M059J (cell line): ENCODE measurements at places on chromosomes 5 and 9. TPM values are rescaled to one million over a fixed set of nuclear protein-coding genes. Genes with fewer than 3 reads are reported as not detected.

ZFP37 gene
- total RNA-seq = 1.4 and 3.1 TPM in 2 replicates

JAKMIP2 gene
- 1.1 and 2.3 TPM in 2 replicates for total RNA-seq

LRRC19 gene
- total RNA-seq = not detected in 2 replicates

GRCh38 chr9:115715666-115716065 is 437.9 kb upstream of the PAPPA start:
- no peak for DNase-seq

DNA sequence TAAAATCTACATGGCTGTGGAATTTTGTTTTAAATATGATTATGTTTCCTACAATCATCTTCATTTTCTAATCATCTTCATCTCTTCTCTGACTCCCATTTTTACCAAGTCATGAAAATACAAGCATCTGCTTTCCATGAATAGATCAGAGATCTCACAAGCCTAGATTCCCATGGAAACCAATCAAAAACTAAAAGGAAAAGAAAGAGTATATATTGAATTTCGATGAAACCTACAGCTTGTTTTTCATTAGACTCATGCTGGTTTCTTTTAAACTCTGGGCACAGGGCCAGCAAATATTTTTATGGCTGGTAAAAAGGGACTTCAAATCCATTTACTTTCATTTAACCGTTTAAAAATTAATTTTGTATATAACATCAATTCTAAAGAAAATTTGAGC is 51.2 kb downstream of the INVS start:
- DNase-seq = peak; percentile 27

DNA sequence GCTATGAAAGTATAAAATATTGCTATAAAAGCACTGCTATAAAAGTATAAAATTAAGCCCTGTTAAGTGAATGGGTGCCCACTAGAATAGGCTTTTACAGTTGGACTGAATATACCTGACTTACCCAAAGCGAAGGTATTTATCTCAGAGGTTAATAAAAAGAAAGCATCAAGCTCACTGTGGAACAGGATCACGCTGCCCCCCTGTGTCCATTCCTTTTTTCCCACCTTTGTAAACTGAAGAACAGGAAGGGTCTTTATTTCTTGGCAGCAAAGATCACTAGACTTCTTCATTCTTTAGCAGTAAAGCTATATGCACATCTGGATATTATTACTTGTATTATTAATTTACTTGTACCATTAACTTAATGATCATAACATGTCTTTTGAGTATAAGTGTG is 22.1 kb upstream of the PLPP6 start:
- DNase-seq = peak; percentile 39

DNA sequence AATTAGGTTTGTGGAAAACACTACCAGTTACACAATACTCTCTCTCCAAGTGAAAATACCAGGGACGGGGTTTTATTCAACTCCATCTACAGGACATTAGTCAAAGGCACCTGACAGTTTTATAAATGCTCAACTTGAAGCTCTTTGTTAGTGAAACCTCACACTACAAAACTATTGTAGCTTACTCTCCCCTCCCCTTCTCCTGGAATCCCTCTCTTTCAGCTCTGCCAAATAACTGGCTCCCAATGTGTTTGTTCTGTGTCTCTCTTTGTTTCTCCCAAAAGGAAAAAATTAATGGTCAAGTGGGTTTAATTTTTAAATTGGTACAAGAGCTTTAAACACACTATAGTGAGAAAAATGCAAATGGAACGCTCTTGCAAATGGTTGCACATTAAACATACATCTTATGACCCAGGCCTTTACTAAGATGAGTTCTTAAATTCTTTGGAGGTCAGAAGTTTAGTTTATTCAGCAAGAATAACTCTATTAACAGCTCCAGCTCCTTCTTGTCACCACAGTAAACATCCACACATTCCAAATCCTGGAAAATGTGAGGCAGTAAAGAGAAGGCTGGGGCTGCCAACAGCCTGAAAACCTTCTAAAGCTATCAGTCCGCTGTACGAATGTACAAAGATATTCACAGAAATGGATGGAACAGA is 48.4 kb downstream of the ZNF608 start:
- DNase-seq = no peak

GRCh38 chr9:16727452-16728136 is 142.9 kb downstream of the BNC2 start:
- DNase-seq = peak; percentile 38

GRCh38 chr9:113341712-113342410 is 1.8 kb upstream of the WDR31 start:
- DNase-seq = no peak

DNA sequence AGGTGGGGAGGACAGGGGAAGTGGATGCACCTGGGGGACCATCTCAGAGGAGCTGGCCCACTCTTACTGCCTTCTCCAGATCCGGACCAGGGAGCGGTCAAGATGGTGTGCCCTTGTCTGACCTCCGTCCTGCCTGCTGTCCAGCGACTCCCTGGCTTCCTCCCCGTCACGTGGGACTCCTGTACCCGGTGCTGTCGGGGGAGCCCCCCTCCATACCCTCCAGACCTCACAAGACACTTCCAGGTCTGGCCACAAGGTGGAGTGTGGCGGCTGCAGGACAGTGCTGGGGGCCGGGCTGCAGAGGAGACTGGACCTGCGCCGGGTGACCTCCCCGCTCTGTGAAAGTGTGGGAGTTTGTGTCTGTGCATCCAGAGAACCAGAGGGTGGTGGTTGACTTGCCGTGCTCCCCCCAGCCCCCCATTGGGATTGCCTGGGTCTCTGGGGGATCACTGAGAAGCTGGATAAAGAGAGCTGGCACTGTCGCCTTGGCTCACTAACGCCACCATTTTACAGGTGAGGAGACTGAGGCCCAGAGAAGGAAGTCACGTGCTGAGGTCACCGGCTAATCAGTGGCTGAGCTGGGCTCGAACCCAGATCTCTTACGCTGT is 1.9 kb upstream of the CRB2 start:
- peak; percentile 57 for DNase-seq

GRCh38 chr5:158922816-158923215 is 176.9 kb downstream of the EBF1 start:
- DNase-seq = no peak

- no peak for DNase-seq
These were observed 164.9 kb upstream of the TUT7 start for GRCh38 chr9:86519066-86519615.

DNA sequence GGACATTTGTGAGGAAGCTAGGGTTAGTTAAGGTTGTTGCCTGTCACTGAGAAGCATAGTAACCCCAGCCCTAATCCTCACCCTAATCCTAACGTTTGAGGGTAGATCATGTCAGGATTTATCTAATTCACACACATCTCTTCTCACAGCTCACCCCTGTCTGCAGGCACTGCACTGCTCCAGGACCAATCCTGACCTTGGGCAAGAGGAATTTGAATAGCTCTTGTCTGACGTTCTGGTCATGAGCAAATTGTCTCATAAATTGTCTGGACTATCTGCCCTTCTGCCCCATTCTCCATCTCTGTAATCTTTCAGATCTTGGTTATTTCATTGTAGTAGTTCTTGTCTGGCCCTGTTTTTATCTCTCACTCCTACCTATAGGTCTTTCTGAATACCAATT is 18.7 kb downstream of the CRHBP start:
- DNase-seq = no peak
